ENCODE measurements at places on chromosomes 11 and 22. TPM values are rescaled to one million over a fixed set of nuclear protein-coding genes. Genes with fewer than 3 reads are reported as not detected.

Gene MMP8
- total RNA-seq, result not detected

DNA sequence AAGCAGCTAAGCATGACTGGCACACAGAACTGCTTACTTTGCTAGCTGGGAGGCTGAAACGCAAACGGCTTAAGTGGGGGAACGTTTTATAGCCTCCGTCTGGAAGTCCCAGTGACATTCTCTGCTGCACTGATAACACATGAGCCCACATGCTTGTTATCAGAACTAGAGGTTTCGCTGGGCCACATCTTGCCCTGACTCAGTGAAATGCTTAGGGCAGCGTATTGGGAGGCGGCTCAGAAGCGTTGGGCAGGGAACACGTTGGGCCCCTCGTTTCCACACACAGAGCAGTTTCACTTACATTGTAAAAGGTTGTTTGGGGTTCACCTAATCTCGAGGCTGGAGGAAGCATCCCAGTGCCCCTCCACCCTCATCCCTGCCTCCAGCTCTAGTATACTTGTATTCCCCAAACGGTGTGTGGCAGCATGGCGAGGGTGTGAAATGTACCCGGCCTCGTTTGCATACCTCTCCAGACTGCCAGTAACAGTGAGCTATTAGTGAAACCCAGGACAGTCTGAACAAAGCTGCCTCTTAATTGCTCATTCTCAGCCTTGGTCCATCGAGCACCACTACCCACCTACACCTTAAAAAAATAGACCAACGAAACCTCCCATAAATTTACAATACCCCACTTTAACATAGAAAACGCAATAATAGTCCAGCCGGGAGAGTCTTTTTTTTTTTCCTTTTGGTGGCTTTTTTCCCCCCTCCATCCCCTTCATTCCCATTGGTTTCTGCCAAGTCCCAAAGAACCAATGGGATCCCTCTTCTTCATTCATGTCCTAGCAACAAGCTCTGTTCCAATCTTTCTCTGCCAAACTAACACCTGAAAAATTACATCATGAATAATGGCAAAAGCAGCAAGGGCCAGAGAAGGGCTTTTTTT lies 218.8 kb upstream of the SORL1-AS1 start:
- no peak for DNase-seq

DNA sequence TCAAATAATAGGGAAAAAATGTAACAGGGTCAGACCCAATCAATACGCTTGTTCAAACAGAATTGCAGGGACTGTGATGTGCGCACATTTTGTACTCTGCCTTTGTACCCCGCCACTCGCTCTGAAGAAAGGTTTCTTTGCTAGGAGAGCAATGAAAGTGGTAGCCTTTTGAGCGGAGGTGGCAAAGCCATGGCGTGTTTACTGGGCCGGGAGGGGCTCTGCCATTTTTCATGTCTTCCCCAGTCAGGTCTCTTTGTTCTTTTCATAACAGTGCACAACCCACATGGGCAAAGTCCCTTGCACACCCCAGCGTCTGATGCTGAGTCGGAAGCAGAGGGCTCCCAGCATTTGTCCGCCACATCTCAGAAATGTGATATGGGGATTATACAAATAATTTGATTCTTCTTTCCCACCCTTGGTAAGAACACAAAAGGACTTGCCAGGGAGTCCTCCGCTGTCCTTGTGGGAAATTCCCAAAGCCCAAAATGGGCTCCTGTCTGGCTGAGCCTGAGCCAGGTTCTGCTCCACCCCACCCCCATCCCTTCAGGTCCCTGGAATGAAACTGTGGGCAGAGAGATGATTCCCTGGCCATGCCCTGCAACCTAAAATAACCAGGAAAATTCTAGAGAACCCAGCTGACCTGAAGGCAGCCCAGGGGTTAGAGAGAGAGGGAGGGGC lies 36.6 kb downstream of the C11orf58 start:
- DNase-seq, result no peak

GRCh38 chr11:130732476-130732875 lies 183.8 kb downstream of the SNX19 start:
- no peak for DNase-seq

Gene CLTCL1
- 8.2 TPM for total RNA-seq

Gene MISFA
- 2.1 TPM for total RNA-seq

DNA sequence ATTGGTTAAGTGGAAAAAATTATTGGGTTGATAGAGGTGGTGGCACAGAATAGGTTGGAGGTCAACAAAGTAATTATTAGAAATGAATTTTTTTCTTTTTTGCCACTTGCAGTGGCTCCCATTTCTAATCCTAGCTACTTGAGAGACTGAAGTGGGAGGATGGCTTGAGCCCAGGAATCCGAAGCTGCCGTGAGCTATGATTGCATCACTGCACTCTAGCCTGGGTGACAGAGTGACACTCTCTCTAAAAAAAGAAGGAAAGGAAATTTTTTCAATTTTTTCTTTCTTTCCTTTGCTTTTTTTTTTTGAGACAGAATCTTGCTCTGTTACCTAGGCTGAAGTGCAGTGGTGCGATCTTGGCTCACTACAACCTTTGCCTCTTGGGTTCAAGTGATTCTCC lies 2.2 kb upstream of the BCO2 start:
- no peak for DNase-seq

DNA sequence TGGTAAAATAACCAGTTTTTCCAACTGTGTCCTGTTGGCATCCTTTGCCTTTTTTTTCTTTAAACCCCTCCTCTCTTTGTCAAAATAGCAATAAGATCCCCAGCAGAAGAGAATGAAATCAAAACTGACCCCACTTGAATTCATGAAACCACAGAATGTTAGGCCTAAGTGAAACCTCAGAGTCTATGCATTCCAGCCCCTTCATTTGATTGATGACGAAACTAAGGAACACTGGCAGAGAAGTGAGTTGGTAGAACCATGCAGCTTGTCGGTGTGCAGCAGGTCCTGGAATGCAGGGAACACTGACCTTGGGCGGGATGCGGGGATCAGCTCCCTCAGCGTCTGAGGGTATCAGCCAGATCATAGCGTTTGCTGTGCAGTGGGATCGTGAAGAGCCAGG lies 57.5 kb downstream of the GRK3 start:
- DNase-seq, result no peak

DNA sequence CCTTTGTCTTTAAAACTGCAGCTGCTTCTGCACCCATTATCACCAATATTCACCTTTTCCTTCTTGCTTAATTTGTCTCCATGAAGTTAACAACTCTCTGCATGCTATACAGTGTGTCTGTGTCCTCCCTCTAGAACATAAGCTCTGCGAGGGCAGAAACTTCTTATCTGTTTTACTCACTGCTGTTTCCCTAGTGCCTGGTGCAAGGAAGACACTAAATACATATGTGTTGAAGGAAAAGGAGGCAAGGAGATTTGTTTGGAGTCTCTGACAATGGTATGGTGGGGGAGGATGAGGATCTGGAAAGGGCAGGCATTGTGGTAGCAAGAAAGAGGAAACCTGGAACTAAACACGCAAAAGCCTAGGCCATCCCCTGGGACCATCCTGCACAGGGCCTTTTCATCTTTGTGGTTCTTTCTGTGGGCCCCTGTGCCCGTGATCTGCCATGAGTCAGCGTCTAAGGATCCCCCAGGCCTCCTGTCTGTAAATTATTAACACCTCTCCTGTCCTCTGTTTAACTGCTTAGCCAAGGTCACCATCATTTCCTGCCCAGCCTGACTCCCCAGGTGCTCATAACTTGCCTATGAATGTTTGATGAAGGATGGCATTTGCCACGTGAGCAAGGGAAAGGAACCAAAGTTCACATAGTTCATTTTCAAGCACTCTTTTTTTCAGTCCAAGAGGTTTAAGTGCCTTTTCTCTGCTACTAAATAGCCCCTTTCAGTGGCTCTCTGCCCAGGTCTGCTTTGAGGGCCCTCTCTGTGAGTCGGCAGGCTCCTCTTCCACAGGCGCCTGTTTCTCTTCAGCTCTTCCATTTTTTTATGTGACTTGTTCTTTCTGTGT lies 131.1 kb downstream of the RASSF10 start:
- DNase-seq, result no peak

Gene FAM111A
- total RNA-seq, result 14.9 TPM

DNA sequence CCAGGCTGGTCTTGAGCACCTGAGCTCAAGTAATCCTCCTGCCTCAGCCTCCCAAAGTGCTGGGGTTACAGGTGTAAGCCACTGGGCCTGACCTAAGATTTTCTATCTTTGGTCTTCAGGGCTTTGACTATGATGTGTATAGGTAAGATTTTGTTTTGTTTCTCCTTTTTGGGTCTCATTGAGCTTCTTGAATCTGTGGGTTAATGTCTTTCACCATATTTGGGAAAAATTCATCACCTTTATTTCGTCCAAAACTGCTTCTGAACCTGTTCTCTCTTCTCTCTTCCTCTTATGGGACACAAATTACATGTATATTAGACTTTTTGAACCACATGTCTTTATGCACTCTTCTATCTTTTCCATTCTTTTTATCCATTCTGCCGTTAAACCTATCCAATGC lies 100.4 kb downstream of the OSBP2 start:
- no peak for DNase-seq

Gene B3GAT1
- 0.44 TPM for total RNA-seq

DNA sequence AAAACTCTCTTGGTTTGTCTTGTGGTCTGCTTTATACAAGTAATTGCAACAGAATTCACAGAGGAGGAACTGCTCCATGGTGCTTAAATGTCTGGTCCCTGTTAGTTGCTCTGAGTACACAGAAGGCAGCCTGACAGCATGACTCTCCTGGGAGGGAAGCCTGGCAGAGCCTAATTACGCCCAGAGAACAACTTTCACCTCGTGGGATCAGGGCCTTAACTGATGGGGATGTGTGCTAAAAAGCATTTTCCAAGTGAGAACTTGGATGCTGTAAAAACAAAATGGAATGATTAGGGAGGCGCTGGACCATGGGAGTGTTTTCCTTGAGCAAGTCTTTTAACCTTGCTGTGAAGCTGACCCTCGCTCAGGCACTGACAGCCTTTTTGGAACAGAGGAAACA lies 154.0 kb upstream of the TENM4 start:
- no peak for DNase-seq

Gene KDM2A
- total RNA-seq, result 65.9 TPM

DNA sequence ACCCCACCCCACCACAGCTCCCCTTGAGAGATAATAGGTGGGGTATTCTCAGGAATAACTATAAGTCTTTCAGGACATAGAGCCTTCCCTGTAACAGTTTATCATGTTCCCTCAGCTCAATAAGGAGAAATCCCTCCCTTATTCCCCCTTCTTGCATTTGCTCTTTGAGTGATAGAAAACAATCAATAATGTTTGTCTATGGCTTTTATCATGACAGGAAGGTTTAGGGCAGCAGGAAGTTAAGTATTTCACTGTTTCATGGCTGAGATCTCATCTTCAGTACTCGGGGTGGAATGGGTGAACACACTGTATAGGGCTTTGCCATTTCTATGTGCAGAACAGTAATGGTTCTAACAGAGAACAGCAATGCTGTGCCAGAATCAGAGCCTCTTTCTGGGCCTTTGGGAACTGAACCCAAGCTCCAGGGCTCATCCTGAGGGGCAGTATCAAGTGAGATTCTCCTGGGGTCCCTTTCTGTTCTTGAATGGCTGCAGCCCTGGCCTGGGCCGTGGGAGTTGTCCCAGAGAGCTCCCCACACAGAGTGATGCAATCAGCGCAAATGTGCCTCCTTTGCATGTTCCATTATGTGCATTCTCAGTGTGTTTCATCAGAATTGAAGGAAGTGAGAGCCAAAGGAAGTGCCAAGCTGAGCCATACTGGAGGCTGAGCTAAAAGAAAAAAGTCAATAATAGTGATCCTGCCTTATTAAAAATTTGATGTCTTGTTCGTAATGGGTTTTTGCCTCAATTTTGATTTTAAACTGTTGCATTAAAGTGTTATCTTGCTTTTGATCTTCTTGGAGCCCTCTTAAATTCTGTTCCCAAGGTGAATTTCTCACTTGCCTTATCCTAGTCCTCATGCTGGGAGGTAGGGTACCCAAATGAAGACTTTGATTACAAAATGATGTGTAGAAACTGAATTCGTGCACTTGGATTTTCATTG lies 2.9 kb upstream of the CYP2R1 start:
- peak; percentile 87 for DNase-seq

- no peak for DNase-seq
These were observed 227.5 kb upstream of the NARS2 start for GRCh38 chr11:78802058-78802761.

DNA sequence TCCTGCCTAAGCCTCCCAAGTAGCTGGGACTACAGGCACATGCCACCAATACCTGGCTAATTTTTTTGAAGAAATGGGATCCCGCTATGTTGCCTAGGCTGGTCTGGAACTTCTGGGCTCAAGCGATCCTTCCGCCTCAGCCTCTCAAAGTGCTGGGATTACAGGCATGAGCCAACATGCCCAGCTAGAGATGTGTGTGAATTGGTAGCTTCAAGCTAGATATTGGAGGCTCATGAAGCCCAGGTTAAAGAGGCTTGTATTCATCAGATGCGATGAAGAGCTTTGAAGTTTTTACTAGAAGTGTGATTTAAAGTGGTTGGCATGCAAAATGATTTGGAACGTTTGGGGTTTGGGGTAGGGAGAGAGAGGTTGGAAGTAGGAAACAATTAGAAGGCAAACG lies 19.6 kb downstream of the NF2 start:
- no peak for DNase-seq

DNA sequence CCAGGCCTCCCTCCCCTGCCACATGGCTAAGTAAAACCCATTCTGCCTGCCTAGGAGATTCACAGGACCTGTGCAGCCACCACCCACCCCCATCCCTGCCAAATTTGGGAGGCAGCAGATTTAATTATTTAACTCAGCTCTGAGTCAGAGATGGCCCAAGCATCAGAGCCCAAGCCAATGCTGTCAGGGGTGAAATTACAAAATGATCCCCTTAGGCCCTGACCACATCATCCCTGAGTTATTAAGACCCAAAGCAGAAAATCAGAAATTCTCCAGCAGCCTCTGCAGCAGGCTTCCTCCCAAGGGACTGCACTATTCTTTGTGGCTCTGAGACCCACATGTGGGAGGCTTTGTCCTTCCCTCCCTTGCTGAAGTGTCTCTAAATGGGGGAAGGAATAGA lies 52.8 kb upstream of the RRAS2 start:
- DNase-seq, result peak; percentile 88

GRCh38 chr11:2901854-2902783 lies 16.5 kb upstream of the CDKN1C start:
- DNase-seq, result peak; percentile 99

- no peak for DNase-seq
These were observed 579.7 kb upstream of the CCDC90B start for GRCh38 chr11:83865636-83866461.

Gene HTR3A
- 0.55 TPM for total RNA-seq

DNA sequence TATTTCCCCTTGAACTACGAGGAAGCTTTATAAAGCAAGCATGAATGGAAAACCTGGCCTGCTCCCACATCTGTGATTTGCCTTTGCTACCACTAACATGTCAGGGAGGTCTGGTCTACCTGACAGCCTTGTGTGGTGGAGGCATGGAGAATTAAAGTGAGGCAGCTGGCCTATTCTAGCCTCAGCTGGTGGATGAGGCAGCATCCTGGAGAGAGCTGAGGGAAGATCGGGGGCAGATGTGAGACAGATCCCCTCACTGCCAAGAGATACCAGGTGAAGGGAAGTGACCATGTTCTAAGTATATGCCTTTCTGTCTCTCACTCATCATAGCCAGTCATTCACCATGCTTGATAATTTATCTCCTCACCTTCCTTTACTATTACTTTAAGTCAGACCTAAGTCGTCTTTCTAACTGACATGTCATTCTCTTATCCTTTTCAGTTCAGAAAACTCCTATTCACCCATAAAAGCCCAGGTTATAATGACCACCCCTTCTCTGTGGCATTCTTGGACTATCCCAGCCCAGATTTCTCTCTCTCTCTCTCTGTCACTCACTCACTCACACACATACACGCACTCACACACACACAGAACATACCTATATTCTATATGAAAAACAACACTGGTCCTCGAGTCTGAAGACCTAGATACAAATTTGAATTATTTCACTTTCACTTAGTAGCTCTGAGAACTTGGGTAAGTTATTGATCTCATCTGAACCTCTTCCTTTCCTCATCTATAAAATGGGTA lies 90.7 kb downstream of the CSNK2A3 start:
- DNase-seq, result no peak

- DNase-seq, result peak; percentile 85
These were observed 1.1 kb downstream of the NEAT1 start for GRCh38 chr11:65423516-65424204.
